AG04450 (cell line): ENCODE measurements at places on chromosomes 16 and 17.

DNA sequence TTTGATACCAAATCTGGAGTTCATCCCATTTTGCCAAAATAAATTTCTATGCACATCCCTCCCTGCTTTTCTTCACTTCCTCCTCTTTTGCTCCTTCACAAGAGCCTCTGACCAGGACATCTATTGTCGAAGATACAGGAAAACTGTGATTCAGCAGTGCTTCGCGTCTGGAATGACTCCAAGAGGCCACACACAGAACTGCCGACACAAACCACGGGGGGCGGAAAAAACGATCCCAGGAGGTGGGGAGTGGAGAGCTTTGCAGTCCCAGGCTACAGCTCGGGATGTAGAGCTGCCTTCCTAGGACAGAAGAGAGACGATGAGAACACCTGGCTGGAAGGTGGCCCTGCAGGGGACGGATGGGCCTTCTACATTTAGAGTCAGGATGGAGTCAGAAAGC lies 102.8 kb downstream of the XYLT1 start:
- DNase-seq, result no peak

DNA sequence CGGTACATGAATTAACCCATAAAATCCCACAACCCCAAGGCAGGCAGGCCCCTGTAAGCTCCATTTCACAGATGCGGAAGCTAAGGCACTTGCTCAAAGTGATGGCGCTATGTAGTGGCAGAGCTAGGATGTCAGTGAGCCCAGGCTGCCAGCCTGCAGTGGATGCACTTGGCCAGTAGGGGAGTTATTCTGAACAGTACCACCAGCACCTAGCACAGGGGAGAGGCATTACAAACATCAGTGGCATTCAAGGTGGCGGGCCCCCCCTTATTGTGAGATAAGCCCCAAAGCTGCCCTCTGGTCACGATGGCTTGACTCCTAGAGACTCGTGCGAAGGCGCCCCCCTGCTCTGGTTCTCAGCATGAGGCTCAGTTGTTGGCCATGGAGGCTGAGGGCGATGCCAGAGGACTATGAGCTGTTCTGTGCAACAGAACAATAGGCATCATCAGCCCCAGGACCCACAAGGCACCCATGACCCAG lies 33.8 kb downstream of the GTF3C1 start:
- no peak for DNase-seq

GRCh38 chr16:81920498-81920897 lies 90.8 kb downstream of the SDR42E1 start:
- DNase-seq, result no peak

DNA sequence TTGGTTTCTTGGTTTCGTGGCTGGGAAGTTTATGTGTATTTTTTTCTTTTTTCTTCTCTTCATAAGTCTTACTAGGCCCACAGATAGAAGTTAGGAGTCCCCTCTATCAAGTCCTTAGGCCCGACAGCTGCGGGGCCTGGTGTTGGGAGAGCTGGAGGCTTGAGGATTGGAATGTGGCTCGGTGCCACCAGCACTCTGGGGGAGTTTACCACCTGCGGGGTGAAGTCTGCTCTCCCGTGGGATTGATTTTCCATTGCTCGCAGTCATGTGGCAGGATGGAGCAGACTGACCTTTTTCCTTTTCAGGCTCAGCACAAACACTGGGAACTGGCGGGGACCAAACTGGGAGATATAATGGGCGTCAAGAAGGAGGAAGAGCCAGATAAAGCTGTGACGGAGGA lies 7.5 kb downstream of the DHX38 start:
- no peak for DNase-seq

DNA sequence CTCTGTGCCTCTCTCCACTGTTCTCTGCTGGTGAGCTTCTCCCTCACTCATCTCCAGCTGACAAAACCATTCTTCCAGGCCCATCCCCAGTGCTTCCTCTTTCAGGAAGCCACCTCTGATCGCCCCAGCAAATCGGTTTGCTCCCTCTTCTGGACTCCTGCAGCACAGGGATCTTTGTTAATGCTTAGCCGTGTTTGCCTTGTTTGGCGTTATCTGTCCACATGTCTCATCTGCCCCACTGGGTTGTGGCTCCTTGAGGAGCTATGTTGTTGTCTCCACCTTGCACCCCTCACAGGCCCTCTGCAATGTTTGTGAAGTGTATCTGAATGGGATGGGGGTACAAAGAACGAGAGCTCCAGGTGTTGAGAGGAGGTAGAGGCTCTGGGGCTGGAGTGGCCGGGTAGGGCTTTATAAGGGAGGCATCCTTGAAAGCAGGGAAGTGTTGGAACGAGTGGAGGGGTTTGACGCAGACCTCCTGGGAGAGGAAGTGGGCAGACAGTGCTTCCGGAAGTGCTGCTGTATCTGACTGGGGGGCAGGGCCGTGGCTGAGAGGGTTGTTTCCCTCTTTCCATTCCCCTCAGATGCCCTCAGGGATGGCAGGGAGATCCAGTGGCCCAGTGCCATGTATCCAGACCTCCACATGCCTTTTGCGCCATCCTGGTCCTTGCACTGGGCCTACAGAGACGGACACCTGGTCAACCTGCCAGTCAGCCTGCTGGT lies 27.8 kb downstream of the CASKIN2 start:
- DNase-seq, result no peak

DNA sequence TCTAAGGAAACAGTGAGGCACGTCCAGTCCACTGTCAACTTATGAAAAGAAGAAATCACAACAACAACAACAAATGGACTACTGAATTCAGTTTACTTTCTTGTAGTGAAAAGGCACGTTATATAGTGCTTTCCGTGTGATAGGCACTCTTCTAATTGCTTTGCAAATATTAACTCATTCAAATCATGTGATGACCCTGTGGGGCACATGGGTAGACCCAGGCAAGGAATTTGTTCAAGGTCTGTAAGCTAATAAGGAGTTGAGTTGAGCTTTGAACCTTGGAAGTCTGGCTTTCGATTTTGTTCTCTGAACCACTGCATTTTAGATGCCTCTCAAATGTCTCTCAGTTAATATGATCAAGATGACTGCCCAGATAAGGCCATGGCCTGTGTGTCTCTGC lies 295.1 kb upstream of the RBFOX1 start:
- DNase-seq, result no peak

GRCh38 chr17:333626-334396 lies 18.8 kb downstream of the RPH3AL start:
- DNase-seq, result peak; percentile 7

DNA sequence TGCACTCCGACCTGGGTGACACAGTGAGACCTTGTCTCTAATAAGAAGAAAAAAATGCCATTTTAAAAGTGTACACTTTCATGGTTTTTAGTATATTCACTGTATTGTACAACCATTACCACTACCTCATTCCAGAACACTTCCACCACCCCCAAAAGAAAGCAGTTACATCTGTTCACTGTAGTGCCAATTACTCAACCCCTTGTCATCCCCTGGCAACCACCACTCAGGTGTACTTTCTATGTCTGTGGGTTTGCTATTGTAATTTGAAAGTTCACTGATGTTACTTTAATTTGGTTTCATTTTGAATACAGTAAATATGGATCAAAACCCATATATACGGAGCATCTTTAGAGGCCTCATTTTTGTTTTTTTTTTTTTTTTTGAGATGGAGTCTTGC lies 6.1 kb downstream of the ZG16 start:
- no peak for DNase-seq

GRCh38 chr17:12683299-12683698 lies 17.6 kb downstream of the MYOCD start:
- no peak for DNase-seq

DNA sequence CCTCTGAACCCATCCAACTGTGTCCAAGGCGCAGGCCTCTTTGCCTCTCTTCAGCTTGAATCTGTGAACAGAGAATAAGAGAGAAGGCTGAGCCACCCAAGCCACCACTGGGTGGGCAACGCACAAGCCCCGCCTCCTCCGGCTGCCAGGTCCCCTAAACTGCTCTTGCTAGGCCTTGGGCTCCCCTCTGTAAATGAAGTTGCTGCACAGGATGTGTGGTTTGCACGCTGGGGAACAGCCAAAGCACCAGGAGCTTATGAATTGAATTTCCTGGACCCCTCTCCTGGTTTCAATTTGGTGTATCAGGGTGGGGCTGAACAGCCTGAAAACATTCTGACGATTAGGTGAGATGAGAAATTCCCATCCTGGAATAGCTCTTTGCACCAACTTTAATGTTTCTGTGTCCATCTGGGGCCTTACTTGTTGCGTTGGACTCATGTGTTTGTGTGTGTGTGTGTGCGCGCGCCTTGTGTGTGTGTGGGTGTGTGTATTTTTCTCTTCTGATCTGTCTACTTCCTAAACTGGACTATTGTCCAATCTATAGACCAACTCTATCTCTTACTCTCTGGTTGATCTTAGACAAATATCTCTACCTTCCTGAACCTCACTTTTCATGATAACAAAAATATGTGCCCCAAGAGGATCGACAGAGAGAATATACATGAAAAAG lies 2.3 kb downstream of the CCL1 start:
- DNase-seq, result no peak

- no peak for DNase-seq
Observed at GRCh38 chr17:27569257-27569722, 61.7 kb upstream of the LGALS9 start.

GRCh38 chr16:73289232-73289631 lies 241.3 kb upstream of the ZFHX3 start:
- no peak for DNase-seq

- peak; percentile 3 for DNase-seq
Observed at GRCh38 chr17:68981288-68981687, 26.1 kb upstream of the ABCA8 start.

DNA sequence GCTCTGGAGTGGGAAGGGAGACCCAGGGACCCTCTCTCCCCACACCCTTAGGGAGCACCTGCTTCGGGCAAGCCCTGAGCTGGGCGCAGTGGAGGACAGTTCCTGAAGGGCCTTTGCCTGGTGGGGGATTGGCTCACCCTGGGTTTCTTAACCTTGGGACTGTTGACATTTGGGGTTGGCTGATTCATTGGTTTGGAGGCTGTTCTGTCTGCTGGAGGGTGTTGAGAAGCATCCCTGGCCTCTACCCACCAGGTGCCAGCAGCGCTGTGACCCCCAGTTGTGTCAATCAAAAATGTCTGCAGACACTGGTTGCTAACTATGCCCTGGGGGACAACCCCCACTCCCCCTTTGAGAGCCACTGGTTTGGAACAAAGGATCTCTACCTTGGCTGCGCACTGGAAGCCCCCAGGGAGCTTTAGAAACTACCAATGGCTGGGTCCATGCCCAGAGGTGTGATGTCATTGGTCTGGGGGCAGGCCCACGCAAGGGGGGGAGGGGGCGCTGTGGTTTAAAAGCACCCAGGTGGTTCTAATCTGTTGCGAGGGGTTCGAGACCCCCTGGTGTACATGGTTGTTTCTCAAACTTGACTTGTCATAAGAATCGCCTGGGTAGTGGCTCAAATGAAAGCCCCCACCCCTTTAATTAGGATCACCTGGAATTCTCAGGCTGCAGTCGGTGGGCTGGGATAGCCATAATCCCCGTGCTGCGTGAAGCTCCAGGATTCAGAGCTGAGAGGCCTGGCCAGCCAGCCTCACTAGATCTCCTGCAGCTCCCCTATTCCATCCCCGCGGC lies 151.9 kb upstream of the GSE1 start:
- peak; percentile 10 for DNase-seq

GRCh38 chr17:1422885-1423284 lies 22.9 kb upstream of the YWHAE start:
- peak; percentile 87 for DNase-seq

DNA sequence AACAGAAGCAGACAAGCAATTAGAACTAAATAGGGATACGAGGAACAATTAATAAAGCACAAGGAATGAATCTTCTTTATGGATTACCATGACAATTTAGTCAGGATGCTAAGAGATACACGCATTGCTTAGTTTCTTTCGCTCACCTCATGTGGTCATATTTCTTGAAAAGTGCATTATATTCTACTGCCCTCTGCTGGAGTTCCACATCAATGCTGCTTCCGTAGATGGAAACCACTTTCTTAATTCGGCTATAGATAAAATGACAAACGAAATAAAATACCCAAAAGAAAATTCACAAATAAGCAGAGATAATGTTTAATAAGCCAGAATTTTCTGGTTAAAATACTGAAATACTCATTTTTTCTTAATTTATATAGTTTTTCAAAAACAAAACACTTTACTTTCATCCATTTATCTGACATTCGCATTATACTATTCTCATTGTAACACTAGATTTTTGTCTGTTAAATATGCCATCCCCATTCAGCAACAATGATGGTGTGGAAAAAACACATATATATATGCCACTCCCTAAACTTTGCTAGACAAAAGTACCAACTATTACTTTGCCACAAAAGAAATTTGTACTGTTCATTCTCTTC lies 22.0 kb upstream of the PHLPP2 start:
- no peak for DNase-seq

GRCh38 chr16:78768226-78768625 lies 668.8 kb downstream of the WWOX start:
- DNase-seq, result no peak

DNA sequence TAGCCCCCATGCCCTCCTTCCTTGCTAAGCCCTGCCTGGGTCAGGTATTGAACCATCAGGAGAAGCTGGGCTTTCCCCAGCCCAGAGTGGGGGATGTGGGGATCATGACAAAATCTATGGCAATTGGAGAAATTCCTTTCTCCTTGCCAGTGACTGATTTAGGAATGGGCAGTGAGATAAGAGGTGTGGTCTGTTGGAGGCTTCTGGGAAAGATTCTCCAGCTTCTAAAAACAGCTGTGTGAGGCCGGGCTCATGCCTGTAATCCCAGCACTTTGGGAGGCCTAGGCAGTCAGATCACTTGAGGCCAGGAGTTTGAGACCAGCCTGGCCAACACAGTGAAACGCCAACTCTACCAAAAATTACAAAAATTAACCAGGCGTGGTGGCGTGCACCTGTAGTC lies 69.1 kb downstream of the SRCIN1 start:
- DNase-seq, result no peak

GRCh38 chr17:45296003-45296832 lies 20.6 kb downstream of the MAP3K14 start:
- no peak for DNase-seq

- no peak for DNase-seq
Observed at GRCh38 chr16:14369734-14370598, 260.1 kb downstream of the PARN start.

- no peak for DNase-seq
Observed at GRCh38 chr17:39036009-39036408, 68.8 kb upstream of the FBXO47 start.

- no peak for DNase-seq
Observed at GRCh38 chr16:22206842-22207714, 1.0 kb downstream of the EEF2K start.

GRCh38 chr17:69043098-69043734 lies 17.5 kb downstream of the ABCA9 start:
- no peak for DNase-seq
